ENCODE measurements at places on chromosomes 2 and 18.

DNA sequence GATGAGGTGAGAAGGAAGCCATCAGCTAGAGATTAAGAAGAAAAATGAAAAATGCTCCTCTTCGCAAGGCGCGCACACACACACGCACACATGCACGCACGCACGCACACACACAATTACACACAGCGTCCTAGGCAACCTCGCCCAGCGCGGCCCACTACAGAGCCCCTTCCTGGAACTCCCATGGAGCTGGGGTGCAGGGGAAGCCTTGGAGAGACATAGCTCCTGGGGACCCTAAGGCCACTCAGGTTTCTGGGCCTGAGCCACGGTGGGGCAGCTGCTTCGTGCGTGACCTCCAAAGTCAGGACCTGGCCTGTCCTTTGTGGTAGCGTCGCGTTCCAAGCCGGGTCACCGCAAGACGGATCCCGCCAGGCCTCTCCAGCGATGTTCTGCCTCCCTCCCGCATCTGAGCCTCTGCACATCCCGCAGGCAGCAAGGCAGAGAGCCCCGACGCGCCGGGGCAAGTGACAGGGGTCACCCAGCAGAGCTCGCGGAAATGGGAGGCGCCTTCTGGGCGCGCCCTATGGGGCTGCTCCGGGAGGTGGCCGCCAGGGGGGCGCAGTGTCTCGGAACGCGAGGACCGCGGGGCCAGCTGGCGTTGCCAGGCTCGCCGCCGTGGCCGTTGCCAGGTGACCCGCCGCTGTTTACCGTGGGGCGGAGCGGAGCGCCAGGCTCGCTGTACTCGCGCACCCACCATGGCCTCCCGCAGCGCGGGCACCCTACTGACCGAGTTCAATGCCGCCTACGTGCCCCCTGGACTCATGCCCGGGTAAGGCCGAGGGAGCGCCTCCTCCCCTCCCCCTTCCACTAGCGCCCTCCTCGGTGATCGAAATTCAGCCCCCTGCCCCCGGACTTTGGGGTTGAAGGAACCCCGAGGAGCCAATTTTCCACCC is 79.0 kb downstream of the CIB4 start:
- no peak for DNase-seq

DNA sequence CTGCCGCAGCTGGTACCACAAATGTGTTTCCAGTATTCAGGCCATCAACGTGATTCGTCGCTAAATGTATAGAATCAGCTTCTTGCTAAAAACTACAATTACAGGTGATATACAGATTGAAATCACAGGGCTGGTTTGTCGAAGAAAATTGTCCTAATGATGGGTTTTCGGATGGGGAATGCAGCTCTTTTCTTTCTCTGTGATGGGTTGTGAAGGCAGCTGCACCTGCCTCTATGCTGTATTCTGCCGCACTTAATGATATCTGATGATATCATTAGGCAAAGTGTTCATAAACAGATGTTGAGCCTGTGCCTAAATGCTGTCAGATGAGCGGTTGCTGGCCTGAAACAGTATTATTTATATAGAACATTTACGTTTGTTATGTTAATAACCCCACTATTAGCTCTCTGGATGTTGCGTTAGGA is 218.1 kb downstream of the ARHGAP15 start:
- DNase-seq: no peak

GRCh38 chr2:127172306-127172705 is 47.8 kb downstream of the CYP27C1 start:
- DNase-seq: no peak

DNA sequence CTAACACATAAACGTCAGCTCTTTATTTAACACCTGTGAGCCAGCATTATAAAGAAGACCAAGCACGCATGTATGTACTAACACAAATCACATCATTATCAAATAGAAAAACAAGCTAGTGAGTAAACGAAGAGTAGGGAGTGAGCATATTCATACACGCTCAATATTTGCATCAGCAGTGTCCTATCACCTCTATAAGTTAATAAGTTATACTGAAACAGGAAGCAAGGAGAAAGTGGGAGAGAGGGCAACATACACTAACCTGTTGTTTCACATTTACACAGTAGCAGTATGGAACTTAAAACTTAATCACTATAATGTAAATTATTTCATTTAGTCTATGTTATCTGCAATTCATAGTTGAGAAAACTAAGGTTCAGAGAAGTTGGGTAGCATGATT is 321.5 kb upstream of the TANK start:
- no peak for DNase-seq

- DNase-seq: no peak
Measured at GRCh38 chr2:188189356-188189755, 102.3 kb upstream of the GULP1 start.

DNA sequence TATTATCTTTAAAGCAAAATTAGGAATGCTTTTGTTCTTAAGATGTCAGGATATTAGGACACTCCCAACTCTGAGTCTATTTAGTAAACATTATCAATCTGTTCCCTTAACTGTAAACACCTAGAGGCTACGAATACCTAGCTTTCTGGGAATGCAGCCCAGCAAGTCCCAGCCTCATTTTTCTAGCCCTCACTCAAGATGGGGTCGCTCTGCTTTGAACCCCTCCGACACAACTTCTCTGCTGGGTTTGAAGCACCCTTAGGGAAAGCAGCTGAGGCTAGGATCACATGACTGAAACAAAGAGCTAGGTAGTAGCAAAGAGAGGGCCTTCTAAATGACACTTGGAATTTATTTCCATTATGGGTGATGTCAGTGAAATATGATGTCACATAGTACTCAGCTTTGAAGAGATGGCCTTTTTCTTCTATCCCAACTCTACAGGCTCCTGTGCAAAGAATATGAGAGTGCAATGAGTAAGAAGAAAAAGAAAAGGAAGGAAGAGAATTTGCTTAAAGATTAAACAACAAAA is 114.7 kb downstream of the CSRNP3 start:
- no peak for DNase-seq

DNA sequence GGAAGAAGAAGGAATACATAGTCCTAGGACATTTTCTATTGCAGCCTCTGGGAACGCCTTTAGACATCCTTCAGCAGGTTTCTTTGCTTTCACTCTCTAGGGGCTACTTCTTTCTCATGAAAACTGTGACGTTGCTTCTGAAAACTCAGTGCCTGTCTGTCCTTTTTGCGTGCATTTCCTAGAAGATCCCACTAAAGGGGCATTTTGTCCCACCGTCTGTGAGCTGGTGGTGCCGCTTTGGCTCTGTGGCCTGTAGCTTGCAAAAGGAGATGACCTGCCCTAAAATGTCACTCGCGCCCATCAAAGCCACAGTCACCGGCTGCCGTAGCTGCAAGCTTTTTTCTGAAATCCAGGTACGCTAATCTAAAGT is 579 bp downstream of the STAT4 start:
- no peak for DNase-seq

- DNase-seq: no peak
Measured at GRCh38 chr2:217632043-217632442, 370.8 kb downstream of the TNS1 start.

DNA sequence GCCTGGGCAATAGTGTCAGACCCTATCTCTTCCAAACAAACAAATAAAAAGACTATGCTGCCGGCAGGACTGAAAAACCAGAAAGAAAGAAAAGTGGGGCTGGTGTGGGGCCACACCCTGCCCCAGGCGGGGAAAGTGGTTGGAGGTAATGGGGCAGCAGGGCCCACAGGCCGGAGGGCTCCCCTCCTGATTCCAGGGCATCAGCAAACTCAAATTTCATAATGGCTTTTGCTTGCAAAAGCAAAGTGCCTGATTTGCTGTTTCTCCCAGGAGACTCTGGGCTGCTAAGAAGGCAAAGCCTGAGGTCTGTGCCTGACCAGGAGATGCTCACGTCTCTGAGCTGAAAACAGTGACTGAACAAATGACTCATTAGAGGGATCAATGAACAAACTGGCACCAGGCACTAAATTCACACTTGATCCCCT is 121.9 kb downstream of the HDAC4 start:
- DNase-seq: no peak

GRCh38 chr18:35289727-35290093 is 319 bp downstream of the ZSCAN30 start:
- DNase-seq: peak; percentile 6

DNA sequence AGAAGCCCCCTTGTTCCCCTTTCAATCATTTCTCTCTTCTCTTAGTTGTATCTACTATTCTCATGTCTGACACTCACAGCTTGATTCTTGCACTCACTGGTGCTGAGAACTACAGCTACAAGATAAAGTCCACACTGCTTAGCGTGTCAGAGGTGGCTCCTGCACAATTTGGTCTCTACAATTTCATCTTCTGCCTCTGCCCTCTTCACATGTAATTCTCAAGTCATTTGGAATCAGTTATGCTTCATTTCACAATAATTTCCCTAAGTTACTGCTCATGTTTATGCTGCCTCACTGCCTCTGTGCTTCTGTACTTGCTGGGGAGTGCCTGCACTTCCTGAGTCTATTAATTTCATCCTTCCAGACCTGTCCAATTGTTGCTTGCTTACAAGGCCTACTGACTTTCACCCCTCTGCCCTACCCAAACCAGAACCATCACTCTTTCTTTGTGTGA is 11.6 kb upstream of the NAB1 start:
- no peak for DNase-seq

DNA sequence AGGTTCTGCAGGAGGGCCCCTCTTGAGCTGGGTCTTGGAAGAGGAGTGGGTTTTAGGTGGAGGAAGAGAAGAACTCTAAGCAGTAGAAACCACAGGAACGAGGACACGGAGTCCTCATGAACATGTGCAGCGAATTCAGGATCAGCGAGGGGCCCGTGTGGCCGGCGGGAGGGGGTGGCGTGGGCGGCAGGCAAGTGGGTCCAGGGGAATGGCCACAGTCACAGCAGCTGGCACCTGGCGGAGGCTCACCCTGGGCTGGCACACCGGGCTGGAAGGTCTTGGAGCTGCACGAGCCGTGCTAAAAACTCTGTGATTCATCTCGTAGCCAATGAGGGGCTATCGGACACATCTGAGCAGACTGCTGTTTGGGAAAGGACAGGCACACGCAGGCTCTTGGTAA is 18.0 kb upstream of the CIDEA start:
- DNase-seq: no peak

GRCh38 chr2:47654790-47655562 is 128.0 kb upstream of the MSH6 start:
- no peak for DNase-seq

DNA sequence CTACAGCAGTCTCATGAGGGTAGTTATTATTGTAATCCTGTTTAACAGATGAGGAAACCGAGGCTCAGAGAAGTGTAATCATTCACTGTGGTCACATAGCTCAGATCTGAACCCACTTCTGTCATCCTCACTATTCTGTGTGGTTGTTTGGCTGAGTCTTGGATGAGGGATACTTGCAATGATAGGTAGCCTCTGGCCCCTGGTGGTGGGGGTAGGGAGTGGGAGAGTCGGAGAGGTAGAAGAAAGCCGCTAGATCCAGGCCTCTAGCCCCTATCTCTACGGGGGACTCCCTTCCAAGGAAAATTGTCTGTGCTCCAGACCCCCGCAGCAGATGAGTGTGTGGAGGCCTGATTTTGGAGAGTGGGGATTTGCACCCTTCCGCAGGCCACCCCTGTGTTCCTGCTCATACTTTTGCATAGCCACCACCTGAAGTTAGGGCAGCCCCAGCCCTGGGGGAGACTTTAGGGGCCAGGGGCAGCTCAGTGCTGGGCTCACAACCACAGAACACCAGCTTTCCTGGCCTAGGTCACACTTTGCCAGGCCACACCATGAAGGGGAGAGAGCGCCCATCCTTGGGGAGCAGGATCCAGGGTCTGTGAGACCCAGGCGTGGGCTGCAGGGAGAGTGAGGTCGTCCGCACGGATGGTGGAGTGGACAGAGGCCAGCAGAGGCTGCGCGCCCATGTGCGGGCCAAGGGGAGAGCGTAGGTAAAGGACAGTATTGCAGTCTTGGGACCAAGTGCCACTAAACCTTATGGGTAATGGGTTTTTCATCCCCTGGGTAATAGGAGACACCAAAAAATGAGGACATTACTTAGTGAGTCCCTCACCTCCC is 148.2 kb downstream of the GLI2 start:
- no peak for DNase-seq

- no peak for DNase-seq
Measured at GRCh38 chr18:57439985-57440330, 4.8 kb downstream of the ONECUT2 start.

DNA sequence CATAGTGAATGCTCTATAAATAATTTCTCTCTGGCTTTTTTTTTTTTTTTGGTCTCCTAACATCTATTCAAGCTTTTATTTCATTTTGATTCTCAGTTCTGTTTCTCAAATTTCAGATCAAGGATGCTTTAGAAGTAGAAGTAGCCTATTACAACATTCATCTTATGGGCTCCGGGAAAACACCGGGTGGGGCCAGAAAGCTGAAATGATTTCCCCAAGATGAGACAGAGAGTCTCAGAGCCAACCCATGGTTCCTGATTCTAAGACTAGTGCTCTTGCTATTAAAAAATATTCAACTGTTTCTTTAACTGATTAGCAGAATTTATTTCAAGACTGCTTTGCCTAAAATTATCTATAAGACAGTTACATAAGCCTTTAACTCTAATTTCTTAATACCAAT is 147.2 kb upstream of the CCDC68 start:
- no peak for DNase-seq

DNA sequence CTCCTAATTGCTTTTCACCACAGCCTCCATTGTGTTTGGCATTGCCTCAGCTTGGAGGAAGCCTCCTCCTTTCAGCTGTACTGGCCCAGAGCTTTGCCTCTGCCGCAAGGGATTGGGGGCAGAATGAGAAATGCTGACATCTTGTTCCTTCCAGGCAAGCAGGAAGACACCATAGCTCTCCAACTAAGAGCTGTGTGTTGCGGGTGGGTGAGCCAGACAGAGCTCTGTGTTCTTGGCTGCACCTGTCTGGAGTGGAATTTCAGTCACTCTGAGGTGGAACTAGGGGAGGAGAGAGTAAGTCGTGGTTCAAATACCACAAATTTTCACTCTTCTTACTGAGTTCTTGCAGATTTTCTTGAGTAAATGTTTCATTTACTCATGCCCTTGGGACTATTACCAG is 36.6 kb upstream of the KCNF1 start:
- no peak for DNase-seq

DNA sequence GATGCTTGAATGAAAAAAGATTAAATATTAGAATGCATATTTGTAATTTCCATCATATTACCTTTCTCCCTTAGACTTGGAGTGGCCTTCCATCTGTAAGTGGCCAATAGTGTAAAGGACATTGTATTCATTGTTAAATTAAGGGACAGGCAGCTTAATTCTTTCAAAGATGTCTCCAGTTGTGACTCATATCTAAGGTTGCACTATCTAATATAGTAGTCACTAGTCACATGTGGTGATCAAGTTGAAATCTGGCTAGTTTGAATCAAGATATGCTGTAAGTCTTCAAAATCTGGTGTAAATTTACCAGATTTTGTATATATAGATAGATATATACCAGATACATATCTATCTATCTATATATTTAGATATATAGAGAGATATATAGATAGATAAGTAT is 52.4 kb upstream of the AGPS start:
- no peak for DNase-seq

GRCh38 chr2:217079165-217079564 is 219.3 kb upstream of the TNP1 start:
- DNase-seq: no peak

DNA sequence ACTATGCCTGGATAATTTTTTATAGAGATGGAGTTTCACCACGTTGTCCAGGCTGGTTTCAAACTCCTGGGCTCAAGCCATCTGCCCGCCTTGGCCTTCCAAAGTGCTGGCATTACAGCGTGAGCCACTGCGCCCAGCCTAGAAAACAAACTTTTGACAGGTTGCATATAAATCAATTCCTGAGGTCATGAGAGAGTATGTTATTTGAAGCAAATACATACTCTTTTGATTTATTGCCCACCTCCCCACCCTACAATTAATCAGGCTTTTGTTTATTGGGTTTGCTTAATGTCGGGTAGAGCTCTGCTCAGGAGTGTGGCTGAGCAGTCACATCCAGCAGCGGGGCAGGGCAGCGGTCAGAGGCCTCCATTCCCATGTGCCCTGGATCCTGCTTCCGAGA is 37.9 kb upstream of the ASB1 start:
- no peak for DNase-seq
